ENCODE measurements at places on chromosomes 12 and 14. TPM values are rescaled to one million over a fixed set of nuclear protein-coding genes. Genes with fewer than 3 reads are reported as not detected.

GRCh38 chr12:49126852-49127763 lies 4.1 kb downstream of the TUBA1B start:
- no peak for DNase-seq

GRCh38 chr12:64269161-64269560 lies 47.1 kb upstream of the KICS2 start:
- DNase-seq, result no peak

Gene RFLNA
- total RNA-seq, result not detected

Gene RNASE1
- total RNA-seq, result not detected

DNA sequence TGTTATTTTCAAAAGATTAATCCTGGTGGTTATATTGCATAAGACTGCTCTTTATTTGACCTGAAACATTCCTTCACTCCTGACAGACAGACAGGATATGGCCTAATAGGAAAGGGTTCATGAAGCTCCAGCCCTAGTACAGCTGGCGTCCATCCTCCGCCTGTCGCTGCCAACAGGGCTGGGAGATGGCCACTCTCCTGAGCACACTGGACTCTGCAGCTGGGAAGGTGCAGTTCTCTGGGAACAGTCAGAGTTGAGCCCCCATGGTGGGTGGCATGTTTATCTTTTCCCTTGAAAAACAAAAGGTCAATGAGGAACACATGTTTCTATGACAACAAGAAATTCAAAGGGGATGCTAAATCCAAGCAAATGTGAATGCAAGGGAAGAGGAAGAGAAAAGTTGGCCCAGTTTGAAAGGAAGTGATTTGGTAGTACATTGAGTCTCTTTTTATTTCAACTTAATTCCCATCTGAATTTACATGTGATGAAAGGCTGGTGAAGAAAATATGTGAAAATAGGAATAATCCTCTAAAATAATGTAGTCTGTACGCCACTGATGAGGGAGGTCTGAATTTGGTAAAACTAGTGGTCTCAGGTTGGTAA lies 89.9 kb upstream of the DCN start:
- DNase-seq, result no peak

- no peak for DNase-seq
Measured at GRCh38 chr14:31965735-31966598, 111.1 kb upstream of the ARHGAP5 start.

DNA sequence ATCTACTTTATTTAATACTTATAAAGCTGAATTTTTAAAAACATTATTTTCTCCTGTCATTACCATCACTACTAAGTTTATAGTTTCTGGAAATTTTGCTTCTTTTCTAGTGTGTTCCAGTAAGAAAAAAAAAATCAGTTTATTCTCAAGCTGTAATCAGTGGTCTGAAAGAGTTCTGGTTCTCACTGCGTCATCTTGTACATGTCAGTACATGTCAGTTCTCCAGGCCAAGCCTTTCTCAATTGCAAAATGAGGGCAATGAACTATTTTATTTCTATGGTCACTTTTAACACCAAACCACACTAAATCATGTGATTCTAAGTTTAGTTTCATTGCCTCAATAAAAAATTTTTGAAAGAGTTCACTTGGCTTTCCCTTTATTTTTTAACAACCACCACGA lies 468.9 kb upstream of the LRFN5 start:
- no peak for DNase-seq

Gene GPN3
- total RNA-seq, result 33.0 TPM

Gene TXNRD1
- 98.5 TPM for total RNA-seq

Gene PPP4R4
- 0.26 TPM for total RNA-seq

DNA sequence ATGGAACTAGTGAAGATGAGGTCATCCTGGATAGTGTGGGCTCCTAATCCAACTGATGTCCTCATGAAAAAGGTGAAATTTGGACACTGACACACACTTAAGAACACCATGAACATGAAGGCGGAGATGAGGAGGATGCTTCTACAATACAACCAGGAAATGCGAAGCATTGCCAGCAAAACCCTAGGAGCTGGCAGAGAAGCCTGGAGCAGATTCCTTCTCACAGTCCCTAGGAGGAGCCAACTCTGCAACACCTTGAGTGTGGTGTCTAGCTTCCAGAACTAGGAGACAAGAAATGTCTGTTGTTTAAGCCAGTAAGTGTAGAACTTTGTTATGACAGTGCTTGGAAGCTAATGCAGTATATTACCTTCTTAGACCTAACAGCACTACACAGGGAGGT lies 191.9 kb upstream of the PWP1 start:
- DNase-seq, result no peak

DNA sequence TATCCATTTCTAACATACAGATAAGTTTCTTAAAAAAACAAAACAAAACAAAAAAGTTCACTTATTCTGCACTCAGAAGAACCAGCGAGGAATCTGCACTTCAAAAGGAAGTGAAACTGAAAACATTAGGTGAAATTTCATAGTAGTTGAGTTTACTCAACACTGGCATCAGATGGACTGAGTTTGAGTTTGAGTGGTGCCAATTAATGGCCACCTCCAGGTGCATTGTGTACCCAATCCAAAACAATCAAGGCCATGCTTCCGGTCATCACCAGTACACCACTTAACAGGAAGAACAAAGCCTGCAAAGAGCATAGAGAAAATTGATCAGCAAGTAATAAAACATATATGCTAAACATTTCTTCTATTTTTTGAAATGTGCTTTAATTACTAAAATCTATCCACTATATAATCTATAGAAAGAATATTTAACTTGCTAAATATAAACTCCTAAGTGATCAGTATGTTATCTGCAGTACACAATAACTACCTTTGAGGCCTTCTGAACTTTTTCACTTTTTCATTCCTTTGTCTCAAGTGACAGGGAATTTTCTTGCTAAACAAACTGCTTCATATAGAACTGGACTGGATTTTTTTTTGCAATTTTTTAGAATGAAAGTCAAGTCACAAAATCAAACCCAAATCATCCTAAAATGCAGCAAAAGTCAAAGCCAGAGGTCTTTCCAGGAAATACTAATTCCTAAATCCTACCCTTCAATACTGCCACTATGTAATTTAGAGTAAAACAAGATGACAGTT lies 11.5 kb downstream of the SLC38A2 start:
- no peak for DNase-seq

DNA sequence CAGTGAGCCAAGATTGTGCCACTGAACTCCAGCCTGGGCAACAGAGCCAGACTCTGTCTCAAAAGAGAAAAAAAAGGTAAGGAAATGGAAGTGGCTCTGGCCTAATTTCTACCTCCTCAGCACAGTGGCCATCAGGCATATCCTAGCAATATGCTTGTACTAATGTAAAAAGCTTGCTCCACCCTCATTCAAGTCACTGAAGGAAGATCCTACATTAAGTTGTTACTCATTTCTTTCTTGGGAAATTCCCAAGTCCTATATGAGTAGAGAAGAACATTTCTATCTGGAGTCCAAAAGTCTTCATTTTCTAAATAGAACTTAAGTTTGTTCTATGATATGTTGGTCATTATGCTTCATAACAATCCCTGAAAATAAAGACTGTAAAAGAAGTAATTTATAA lies 67.3 kb upstream of the HOXC13 start:
- DNase-seq, result no peak

GRCh38 chr14:84894254-84894653 lies 635.7 kb upstream of the FLRT2 start:
- no peak for DNase-seq

GRCh38 chr12:121992059-121992879 lies 29.4 kb upstream of the BCL7A start:
- DNase-seq, result peak; percentile 54

DNA sequence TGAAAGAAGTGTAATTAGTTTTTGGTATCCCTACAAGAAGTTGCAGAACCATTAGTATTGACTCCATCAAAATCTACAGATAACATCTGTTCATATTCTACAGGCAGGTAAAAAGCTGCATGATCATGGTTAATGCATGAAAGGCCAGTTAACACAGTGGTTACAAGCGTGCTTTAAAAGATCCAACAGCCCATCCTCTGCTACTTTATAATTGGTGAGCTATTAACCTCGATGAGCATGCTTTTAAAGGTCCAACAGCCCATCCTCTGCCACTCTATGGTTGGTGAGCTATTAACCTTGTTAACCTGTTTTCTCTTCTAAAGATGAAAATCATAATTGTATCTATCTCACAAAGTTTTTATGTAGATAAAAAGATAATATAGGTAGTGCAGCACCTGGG lies 289.3 kb downstream of the DUSP6 start:
- DNase-seq, result no peak

Gene FAM186B
- total RNA-seq, result 0.18 TPM

DNA sequence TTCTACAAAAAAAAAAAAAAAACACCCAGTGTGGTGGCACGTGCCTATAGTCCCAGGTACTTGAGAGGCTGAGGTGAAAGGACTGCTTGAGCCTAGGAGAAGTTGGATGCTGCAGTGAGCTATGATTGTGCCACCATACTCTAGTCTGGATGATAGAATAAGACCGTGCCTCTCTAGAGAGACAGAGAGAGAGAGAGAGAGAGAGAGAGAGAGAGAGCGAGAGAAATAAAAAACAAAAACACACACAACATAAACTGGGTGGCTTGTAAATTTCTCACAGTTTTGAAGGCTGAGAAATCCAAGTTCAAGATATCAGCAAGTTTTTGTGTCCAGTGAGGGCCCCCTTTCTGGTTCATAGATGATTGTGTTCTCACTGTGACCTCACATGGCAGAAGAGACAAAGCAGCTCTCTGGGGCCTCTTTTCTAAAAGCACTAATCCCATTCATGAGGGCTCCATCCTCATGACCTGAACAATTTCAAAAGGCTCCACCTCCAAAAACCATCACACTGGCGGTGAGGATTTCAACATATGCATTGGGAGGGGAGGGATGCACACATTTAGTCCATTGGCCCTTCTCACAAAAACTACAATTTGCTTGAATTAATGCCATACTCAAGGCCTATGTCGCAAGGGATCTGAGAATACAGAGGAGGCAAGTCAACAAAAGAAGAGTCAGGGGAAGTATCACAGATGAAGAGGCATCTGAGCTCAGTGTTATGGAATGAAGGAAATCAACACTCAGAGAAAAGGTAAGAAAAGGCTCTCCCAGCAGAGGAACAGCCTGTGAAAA lies 94.9 kb downstream of the PPM1H start:
- DNase-seq, result no peak

Gene AMDHD1
- total RNA-seq, result 1.3 TPM

Gene SLC24A4
- total RNA-seq, result not detected

GRCh38 chr14:75804570-75805275 lies 143.7 kb downstream of the TTLL5 start:
- DNase-seq, result no peak

DNA sequence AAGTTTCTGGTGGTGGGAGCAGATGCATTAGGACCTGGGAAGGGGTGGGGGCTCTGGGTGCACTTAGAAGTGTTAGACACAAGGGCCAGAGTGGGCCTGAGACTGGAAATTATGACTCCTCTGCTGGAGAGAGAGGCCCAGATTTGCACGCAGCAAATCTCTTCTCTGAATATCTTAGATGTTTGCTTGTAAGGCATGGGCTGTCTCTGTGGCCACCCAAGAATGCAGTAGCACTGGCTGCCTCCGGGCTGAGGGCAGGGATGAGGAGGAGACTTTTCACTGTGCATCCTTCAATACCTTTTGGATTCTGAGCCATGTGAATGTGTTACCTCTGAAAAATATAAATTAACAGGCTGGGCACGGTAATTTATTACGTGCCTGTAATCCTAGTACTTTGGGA lies 14.0 kb upstream of the RABGGTA start:
- no peak for DNase-seq

DNA sequence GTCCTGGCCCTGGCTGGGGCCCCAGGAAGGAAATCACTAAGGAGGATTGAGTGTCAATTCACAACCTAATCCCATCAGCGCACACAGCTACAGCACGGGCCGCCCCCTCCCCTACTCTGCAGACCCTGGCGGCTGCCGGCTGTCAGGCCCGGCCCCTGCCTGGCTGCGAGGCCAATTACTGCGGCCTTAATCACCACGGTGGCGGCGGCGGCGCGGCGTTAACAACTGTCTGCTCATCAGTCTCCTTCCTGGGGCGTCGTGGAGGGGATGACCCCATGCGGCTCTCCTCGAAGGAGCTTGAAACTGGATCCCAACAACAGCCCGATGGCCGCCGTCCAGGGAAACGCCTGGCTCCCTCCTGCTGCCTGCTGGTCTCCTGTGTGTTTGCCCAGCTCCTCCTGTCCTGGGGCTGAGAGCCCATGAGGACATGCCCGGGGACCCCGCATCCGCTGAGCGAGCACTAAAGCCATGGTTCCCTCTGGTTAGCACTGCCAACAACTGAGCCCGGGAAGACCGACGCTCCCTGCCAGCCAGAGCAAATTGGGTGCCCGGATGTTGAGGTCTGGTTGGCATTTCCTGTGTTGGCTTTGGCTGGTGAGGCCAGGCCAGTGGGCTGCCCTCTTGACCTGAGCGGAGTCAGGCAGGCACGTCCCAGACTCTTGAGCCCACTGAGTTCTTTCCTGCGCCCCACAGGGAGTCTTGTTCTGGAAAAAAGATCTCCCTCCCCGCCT lies 21.8 kb upstream of the EIF2B2 start:
- DNase-seq, result no peak

DNA sequence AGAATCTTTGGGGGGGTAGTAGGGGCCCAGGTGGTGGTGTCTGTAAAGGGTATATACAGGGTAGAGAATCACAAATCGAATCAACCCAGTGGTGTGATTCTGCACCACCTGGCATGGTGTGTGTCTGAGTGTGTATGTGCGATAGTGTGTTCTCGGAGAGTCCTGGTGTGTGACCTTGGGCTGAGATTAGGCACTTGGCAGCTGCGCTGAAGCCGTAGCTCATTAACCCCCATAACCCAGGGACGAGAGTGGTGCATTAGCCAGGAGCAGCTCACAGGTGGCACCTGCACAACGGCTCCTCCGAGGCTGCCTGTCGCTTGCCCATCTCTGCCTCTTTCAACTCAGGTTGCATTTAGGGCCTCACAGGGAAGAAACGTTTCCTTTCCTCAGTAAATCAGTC lies 15.6 kb upstream of the TESC start:
- DNase-seq, result no peak

DNA sequence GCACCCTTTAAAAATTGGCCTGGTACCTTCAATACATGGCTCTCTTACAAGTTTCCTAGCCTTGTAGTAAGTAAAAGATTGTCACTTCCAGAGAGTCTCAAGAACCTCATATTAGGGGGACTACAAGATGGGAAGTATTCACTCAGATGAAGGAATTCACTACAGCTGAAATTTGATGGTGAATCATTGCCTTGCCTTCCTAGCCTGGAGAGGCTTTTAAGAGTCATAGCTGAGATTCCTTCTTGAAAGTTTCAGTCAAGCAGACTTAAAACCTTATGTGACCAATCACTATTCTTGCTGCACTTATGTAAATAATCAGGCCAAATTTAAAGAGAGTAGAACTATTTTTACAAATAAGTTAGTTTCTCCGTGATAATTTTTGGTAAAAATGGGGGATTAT lies 451.6 kb downstream of the TRHDE start:
- DNase-seq, result no peak

- DNase-seq, result no peak
Measured at GRCh38 chr14:32934073-32934880, 4.4 kb upstream of the NPAS3 start.

Measured in activated CD8-positive, alpha-beta T cell treated with anti-CD3 and anti-CD28 coated beads, Interleukin-2, amount 10 ng/mL, durations not matched to agents 7 days and 5 days (primary cell).